GM19239 (cell line): ENCODE measurements at places on chromosomes 4 and X.

- DNase-seq = no peak
Observed at GRCh38 chr4:94571715-94572114, 120.0 kb downstream of the PDLIM5 start.

- DNase-seq = peak; percentile 12
Observed at GRCh38 chr4:139977838-139978609, 176.0 kb downstream of the MAML3 start.

- DNase-seq = no peak
Observed at GRCh38 chr4:184424993-184425758, 49.2 kb downstream of the IRF2 start.

DNA sequence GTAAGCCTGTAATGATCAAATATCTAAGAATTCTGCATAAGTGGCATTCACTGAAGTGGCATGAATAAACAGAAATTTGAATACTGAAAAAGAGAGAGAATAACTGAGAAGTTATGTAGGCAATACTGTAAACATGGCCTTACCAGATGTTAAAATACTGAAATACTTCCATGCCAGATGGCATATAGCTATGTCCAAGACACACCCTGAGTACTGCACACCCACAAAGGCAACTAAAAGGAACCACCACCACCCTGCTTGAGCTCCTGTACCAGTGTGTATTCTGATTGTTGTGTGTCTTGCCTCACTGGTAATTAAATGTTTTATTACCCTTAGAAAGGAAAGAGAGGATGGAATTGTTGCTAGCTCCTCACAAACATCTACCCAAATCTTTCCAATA is 192.1 kb downstream of the ADAMTS3 start:
- no peak for DNase-seq
